ENCODE measurements at places on chromosomes 6 and 20.
A peak's percentile ranks its signal among the peaks of the same experiment; 100 is the strongest.

- DNase-seq: no peak
These were observed 429.0 kb downstream of the UTRN start for GRCh38 chr6:144714021-144714712.

GRCh38 chr6:119192200-119192599 is 113.7 kb upstream of the FAM184A start:
- DNase-seq: no peak

GRCh38 chr6:163675611-163676010 is 261.1 kb downstream of the QKI start:
- no peak for DNase-seq

GRCh38 chr20:35831029-35831428 is 59.2 kb downstream of the PHF20 start:
- DNase-seq: no peak

DNA sequence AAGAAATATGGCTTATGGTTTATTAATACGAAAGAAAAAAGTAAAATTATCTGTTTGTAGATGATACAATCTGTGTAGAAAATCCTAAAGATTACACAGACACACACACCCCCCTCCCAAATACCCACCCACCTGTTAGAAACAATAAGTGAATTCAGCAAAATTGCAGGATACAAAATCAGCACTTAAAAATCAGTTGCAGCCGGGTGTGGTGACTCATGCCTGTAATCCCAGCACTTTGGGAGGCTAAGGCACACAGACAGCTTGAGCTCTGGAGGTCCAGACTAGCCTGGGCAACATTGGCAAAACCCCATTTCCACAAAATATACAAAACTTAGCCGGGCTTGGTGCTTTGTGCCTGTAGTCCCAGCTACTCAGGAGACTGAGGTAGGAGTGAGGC is 42.3 kb downstream of the NINL start:
- DNase-seq: peak; percentile 56

GRCh38 chr6:130377371-130377770 is 11.6 kb downstream of the TMEM200A start:
- DNase-seq: no peak

GRCh38 chr20:45372646-45373352 is 5.3 kb downstream of the TP53TG5 start:
- DNase-seq: peak; percentile 55

DNA sequence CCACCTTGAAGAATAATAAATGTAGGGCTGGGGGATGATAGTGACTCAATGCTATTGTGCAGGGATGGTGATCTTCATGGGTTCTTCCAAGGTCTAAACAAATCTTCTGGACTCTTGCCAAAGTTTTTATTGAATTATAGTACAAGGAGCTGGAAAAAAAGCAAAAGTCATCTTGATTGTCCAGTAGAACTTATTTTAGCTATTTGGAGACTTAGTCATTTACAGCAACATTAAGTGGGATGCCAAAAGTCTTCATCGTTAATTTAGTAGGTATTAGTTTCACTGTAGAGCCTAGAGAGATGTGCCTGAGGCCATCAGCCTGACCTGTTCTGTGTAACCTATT is 212.9 kb upstream of the TBX18 start:
- DNase-seq: no peak

DNA sequence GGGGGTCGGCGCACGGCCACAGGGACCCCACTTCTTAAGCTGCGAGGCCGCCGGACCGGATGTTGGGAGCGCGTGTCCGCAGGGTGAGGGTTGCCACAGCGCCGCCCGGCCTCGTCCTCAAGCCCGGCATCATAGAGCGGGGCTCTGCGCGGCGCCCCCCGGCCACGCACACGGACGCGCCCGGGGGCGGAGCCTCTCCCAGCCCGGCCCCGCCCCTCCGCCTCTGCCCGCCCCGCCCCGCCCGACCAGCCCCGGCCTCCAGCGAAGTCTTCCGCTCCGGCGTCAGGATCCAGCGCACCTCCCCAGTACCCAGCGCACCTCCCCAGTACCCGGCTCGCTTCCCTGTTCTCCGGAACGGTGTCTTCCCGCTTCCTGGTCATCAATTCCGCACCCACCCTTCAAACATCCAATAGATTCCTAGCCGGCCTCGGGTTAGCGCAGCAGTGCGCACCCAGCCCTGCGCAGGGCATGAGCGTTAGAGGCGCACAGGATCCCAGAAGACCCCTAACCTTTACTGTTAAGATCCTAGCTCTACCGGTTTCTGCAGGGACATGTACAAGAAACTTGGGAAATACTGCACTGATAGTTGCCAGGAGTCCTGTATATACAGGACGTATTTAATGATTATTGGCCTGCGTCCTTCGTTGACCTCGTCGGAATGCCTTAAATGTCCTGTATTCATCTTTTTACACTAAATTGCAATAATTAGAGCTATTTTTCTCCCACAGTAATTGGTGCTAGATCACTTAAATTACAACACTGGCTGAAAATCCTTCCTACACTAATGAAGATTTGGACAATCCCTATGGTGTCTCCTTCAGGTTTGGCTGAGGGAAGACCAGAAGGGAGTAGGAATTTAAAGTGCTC is 535 bp upstream of the DNAAF9 start:
- DNase-seq: peak; percentile 82

- peak; percentile 39 for DNase-seq
These were observed 646 bp downstream of the HMGA1 start for GRCh38 chr6:34237316-34237721.

- DNase-seq: no peak
These were observed 356.8 kb upstream of the ARID1B start for GRCh38 chr6:156420172-156420993.

GRCh38 chr20:325889-326644 is 715 bp downstream of the SOX12 start:
- peak; percentile 83 for DNase-seq

- DNase-seq: no peak
These were observed 8.2 kb upstream of the CD83 start for GRCh38 chr6:14109411-14109826.

DNA sequence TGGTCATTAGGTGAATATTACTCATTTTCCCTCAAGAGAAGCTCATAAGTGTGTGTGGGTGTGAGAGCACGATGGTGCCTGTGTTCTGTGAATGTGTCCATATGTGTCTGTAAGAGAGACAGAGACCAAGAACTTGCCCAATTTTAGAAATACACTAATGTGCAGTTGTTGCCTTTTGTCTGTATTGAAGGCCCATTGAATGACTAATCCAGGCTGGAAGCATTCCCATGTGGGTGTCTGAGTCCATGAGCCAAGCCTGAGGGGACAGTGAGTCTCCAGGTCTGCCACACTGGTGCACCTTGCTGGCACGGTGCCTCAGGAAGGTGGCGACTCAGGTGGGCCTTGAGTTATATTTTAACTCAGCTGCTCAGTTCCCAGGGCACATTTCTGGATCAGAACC is 25.5 kb upstream of the ASXL1 start:
- DNase-seq: no peak

DNA sequence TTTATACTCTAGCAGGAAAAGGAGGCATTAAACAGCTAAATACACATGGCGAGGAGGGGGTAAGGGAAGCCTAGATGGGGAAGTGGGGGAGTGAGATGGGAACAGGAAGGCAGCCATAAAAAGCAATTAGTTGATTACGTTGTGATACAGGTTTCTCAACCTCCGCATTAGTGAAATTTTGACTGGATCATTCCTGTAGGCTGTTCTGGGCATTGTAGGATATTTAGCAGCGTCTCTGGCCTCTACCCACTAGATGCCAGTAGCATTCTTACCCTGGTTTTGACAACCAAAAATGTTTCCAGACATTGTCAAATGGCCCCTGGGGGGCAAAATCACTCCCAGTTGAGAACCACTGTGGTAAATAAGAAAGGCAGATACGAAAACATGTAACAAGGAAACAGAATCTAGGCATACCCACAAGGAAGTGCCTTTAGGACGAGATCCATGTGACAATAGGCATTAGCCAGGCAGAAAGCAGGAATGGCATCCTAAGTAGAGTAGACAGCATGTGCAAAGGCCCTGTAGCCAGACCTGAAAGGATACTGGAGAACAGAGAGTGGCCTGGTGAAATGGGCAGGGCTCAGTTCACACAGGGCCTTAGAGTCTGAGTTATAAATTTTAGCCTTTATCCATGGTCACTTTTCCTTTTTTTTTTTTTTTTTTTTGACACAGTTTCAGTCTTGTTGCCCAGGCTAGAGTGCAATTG is 25.8 kb upstream of the PTPN1 start:
- no peak for DNase-seq

- peak; percentile 33 for DNase-seq
These were observed 2.1 kb downstream of the MAPK13 start for GRCh38 chr6:36132246-36132895.

- peak; percentile 63 for DNase-seq
These were observed 86.3 kb upstream of the PROKR2 start for GRCh38 chr20:5402903-5403531.

DNA sequence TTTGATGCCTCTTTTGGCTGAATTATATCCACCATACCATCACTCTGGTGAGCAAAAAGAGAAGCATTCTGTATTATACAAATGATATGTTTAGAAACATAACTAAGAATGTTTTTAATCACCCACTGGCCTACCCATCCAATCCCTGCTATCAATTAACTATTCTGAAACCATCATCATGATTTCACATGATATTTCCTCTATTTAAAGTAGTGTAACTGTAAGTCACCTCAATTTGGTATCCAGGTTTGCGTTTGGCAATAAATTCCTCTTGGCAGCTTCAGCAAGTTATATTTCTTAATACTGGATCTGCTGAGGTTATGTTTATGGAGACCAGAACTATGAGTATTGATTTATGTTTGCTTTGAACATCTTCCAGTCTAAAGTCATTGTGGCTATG is 332.1 kb downstream of the UTRN start:
- DNase-seq: no peak

Measured in A673 (cell line).